ENCODE measurements at places on chromosomes 2 and 18.
A peak's percentile ranks its signal among the peaks of the same experiment; 100 is the strongest.

DNA sequence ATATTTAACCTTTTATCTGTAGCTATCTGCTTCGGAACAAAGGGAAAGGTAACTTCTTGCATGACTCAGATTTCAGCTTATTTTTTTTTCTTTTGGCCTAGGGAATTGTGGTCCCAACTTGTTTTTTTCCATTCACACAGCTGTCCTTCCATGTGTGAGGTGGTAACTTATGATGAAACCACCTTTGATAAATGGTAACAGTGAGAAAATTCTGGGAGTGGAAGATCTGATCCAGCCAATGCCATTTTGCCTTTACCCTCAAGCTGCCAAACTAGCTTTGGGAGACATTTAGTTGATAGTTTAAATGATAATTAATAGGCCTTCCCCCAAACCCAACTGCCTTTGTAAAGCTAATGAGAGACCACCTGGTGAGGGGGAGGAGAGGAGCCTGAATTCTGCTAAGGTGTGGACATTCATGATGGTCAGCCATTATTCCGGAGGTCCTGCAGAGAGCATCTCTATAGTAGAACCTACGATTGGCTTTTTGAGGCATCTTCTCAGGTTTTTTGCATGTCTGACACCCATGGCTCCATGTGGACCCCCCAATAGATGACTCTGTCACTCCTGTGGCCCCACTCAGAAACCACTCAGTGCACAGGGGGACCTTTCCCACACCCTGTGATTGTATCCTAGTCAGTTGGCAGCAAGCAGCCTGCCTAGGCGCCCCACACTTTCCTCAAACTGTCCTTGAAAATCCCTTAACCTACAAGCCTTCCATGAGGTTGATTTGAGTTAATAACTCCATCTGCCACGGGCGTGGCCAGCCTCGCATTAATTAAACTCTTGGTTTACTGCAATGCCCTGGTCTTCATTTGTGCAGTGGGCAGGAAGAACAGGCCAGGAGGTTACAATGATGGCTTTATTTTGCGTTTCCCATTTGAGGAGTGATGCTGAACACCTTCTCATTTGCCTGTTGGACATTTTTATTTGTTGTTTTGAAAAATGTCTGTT lies 263.5 kb upstream of the PXDN start:
- DNase-seq: peak; percentile 91

GRCh38 chr2:145159676-145160075 lies 639.8 kb upstream of the ZEB2 start:
- DNase-seq: no peak

DNA sequence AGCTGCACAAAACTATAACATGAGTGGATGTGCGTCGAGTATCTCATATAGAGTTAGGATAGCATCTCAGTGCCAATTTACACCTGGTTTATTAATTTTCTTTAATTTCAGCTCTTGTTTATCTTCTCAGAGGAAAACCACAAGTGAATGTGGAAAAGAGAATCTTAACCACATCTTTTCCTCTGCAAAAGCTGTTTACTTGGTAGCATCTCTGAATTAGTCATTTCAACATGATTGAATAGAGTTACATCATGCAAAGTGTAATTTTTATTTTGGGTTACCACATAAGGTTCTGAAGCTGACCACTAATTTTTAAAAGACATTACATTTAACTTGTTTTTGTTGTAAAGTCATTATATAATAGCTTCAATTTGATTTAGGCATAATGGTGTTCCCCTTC lies 83.8 kb upstream of the FAM237A start:
- DNase-seq: no peak

DNA sequence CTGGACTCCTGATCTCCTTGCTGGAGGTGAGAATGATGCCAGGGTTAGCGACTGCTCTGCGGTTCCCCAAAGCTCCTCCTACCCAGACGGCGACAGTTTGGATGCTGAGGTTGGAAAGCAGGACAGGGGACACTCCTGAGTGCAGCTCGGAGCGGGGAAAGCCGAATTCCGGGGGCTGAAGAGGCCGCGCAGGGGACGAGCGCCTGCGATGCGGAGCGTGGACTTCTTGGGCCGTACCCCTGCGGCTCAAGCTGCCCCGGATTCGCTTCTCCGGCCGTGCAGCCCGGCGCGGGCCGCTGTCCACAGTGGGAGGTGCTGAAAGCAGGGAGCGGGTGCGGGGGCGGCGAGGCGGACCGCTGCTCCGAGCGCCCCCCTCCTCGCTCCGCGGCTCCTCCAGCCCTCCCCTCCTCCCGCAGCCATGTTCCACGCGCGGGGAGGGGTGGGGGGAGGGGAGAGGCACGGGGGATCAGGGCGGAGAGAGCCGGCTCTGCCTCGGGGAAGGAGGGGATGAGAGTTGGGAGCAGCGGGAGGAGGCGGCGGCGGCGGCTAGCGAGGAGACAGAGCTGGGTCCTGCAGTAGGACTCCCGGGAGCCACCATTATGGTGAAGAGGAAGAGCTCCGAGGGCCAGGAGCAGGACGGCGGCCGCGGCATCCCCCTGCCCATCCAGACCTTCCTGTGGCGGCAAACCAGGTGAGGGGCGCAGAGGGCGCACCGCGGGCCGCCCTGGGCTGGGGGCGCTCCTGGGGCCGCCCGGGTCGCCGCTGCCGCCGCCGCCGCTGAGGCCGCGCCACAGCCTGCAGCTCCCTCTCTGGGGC lies at the start of gene UNC80:
TSS of gene UNC80 (plus strand) at position 359 of the 816 bp plus-strand sequence. CDS start at position 600, 241 bp downstream.
- peak; percentile 64 for DNase-seq

- no peak for DNase-seq
Measured at GRCh38 chr2:39164089-39164488, 43.2 kb upstream of the SOS1 start.

- no peak for DNase-seq
Measured at GRCh38 chr2:201059961-201060755, 11.3 kb downstream of the HYCC2 start.

GRCh38 chr2:123935405-123935804 lies 89.7 kb upstream of the CNTNAP5 start:
- no peak for DNase-seq

- peak; percentile 56 for DNase-seq
Measured at GRCh38 chr2:109046925-109047508, 58.0 kb upstream of the EDAR start.

GRCh38 chr2:40087434-40087833 lies 308.4 kb upstream of the THUMPD2 start:
- no peak for DNase-seq

DNA sequence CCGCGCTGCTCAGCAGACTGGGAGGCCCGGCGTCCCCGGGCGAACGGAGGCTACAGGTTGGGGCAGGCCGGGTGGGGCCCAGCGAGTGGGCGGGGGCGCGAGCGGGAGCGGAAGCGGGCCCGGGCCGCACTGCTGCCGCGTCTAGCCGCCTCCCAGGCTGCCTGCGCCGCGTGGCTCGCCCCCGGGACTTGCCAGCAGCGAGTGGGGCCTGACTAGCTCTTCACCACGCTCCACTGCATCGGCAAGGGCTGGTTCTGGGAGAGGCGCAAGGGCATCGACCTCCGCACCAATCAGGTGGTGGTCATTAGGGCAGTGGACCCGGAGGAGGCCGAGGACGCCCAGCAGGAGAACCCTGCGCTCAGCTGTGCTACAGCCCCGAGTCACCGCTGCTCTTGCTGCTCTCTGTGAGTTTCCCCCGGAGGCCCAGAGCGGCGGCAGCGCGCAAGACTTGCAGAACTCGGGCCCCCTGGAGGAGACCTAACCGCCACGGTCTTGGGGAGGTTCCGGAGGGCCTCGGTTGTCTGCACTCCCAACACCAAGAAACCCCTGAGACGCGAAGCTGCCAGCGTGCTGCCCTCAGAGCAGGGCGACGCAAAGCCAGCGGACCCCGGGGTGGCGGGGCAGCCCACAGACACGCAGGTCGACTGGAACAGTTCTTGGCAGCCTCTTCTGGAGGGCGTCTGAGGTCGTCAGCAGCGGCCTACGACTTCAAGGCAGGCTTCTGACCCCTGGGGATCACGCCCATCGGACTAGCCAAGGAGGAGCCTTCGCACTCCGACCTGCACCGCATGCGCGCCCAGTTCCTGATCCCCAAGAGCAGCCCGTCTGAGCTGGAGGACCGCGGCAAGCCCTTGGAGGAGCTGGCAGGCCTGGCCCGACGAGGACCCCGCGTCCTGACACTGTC lies 27.2 kb upstream of the PTPN2 start:
- no peak for DNase-seq

GRCh38 chr18:525036-525797 lies 24.7 kb upstream of the COLEC12 start:
- no peak for DNase-seq

DNA sequence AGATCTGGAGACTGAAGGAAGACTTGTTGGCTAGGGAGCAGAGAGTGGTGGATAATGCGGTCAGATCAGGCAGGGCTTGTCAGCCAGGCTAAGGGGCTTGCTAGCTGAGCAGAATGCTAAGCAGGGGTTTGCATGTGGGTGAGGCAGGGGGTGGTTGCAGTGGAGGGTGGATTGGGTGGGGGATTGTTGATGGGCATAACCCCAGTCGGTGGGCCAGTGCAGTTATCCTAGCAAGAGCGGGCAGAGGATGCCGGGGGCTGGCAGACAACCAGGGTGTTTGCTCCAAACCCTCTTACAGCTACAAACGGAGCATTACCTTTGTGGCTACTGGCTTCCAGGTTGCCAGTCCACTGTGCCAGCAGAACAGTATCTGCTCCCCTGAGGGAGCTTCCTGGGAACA lies 131.5 kb upstream of the LGALSL start:
- DNase-seq: no peak

DNA sequence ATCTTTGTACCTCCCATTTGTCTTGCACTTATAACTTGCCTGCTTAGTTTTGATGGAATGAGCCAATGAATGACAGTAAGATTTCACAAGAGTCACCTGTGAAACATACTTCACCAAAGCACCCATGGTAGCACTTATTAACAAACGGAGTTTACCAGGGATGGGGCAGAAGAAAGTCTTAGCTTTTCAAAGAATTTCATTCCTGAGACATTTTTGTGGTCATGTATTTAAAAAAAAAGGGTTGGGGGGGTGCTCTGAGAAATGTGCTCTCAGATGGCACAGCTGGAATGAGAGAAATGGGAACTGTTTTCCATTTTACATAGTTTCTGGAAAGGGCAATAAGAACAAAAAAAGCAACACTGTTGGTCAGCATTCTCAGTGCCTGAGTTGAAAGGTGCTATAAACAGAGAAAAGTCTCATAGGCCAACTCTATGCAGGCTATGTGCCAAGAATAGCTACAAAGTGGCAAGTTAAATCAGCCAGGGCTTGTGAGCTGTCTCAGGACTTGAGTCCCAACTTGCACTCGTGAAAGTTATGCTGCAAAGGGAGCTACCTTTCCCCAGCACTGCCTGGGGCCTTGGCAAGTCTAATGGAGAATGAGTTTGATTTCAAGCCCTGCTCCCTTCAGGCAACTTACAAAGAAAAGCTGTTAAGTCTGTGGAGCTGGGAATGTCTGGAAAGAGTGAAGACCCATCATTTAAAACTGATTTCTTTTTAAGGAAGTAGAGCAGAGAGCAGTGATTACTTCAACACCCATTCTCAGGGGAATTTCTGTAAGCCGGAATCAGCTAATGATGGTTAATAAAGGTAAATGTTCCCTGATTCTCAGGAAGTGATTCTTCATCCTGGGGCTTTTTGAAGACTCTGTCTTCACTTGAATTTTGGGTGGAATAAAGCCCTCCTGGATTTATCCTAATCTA lies 170.6 kb downstream of the SLC8A1 start:
- DNase-seq: no peak

GRCh38 chr2:160917850-160918249 lies 242.4 kb upstream of the TANK start:
- no peak for DNase-seq

- no peak for DNase-seq
Measured at GRCh38 chr2:222884805-222885424, 24.1 kb downstream of the ACSL3 start.

DNA sequence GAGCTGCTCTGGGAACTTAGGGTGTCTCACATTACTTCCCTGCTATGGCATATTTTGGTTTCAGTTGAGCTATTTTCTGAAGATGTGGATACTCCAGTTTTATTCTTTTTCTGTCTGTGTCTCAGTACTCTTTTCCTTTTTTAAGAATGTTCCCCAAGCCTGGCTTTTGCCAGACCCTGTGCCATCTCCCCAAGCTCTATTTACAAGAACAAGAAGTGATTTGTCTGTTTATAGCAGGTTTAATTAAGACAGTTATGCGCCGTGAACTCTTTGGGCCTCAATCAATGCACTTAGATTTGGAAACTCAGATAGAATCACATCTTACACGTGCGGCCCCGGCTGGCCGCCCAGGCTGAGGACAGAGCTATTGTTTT lies 8.9 kb upstream of the SATB2 start:
- DNase-seq: no peak

GRCh38 chr18:79513381-79514081 lies 117.8 kb downstream of the NFATC1 start:
- no peak for DNase-seq

- no peak for DNase-seq
Measured at GRCh38 chr2:170073288-170073687, 104.7 kb upstream of the MYO3B start.

DNA sequence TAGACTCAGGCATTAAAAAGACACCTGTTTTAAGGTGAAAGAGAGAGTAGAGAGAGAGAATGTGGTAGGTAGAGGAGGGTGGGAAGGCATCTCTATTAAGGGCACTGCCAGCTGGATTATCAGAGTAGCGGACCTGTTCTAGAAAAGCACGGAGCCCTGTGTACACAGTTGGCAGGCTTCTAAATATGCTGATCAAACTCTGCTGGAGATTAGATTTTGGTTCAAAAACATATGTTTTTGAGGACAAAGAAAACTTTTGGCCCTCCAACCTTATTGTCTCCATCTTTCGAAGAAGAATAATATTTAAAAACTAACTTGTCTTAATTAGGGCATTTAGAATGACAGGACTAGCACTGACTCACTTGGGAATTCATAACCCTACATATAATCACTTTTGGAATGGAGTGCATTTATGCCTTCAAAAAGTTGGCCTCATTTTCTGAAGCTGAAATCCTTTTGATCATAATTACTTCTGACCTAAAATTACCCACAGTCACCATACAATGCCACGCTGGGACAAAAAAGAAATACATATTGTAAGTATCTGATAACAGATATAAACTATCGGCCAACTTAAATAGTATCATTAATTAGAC lies 254.6 kb downstream of the MEIS1 start:
- DNase-seq: no peak

- no peak for DNase-seq
Measured at GRCh38 chr2:54348646-54349045, 92.6 kb upstream of the TSPYL6 start.

GRCh38 chr2:96374211-96374951 lies 38.8 kb downstream of the NCAPH start:
- DNase-seq: peak; percentile 78

DNA sequence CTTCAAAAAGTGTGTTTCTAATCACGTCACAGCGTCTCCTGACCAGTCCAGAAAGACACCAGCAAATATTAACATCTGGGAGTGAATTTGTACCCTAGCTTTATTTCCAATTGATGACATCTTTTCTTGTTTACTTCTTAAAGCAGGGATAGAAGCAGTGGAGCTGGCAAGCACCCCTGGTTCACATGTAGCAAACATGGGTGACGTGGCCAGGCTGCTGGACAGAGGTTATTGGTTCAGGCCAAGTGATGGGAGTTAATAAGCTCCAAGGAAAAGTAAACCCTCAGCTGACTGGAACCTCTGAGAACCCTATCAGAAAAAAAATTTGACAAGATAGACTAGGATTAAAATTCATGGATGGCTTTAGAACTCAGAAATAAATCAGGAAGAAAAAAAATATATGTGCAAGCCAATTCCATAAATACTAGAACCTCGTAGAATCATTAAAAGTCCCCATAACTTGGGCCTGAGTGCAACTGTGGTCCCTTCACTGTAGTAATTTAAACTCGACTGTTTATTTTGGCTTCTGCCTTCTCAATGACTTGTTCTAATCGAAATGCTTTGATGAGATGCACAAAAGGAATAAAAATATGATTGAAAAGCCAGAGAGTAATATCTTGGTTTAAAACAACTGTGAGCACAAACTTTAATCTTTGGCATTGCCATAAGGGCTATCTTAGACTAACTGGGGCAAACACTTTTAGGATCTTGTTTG lies 121.5 kb upstream of the CTAGE1 start:
- no peak for DNase-seq
